K562 (cell line): ENCODE measurements at places on chromosomes 2 and 18. TPM values are rescaled to one million over a fixed set of nuclear protein-coding genes. Genes with fewer than 3 reads are reported as not detected.

Gene NTSR2
- not detected in 2 replicates for total RNA-seq

Gene TCF23
- total RNA-seq = not detected in 2 replicates

Gene MIB1
- total RNA-seq = 37.1 and 42.8 TPM in 2 replicates

Gene MATN3
- not detected in 2 replicates for total RNA-seq

DNA sequence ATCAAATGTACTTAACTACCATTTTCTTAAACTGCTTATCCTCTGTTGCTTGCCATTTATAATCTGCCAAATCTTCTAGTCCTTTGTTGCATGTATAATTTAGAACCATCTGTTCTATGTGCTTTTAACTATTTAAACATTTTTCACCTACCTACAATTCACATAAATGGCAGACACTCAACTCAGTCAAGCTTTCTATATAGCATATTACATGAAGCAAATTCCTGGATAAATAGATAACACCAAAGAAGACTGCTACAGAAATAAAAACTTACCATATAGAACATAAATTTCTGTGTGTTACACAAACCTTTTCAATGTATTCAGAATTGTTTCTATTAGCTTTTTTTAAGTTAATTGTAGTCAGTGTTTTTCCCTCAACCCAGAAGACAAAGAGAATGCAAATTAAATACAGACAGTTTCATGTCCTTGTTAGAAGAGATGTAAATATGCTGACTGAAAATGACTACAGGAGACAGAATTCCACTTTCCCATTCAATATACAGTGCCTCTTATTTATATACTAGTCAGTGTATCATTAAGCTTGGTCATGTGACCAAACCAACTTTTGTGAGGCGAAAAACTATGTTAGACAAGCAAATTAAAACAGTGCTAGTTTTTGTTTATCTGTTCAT is 2.6 kb downstream of the BAZ2B start:
- H3K27me3 ChIP-seq = no peaks in the 10 kb centered on the region
- peak overlapping the region; percentile 96 for H3K27ac ChIP-seq
- peak; percentile 52 for DNase-seq
- peaks cover 5% of the 10 kb centered on the region; the same call in 2 of the 3 replicates for H3K4me1 ChIP-seq

DNA sequence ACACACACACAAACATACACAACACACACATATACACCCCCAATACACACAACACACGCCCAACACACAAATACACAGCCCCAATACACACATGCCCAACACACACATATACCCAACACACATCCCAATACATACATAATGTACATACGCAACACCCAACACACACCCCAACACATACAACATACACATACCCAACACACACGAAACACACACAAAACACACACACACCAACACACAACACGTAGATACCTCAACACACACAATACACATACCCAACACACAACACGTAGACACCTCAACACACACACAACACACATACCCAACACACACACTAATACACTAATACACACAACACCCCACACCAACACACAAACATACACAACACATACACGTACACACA is 8.9 kb upstream of the STK25 start:
- no peak overlapping the region for H3K4me3 ChIP-seq
- no peak overlapping the region for H3K27ac ChIP-seq
- no peak for DNase-seq
- no peaks in the 10 kb centered on the region for H3K27me3 ChIP-seq

DNA sequence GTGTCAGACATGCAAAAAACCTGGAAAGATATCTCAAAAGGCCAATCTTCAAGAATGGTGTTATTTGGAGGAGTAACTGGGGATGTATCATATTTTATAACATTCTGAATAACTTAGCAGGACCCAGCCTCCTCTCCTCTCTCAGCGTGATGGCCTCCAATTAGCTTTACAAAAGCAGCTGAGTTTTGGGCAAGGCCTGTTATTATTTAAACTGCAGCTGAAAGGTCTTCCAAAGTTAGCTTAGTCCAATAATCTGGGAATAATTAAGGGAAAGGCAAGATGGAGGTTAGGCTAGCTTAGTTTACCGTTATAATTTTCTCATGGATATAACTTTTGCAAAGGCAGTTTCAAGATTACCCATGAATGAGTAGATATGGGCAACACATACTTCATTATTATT is 32.8 kb upstream of the MPPE1 start:
- H3K4me3 ChIP-seq = no peak overlapping the region

DNA sequence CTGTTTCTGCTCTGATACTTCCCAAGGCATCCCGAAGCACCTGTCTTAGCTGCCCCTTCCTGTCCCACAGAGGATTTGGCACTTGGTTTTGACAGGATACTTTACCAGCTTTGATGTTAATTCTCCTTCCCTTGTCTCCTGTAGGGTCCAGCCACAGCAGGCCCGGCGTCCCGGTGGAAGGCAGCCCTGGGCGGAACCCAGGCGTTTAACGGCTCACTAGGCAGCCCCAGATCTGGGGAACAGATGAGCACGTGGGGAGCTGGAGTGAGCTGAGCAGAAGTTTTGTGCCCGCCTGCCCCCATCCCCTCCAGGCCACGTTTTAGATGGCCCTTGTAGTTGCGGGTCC is 11.4 kb downstream of the ANKRD23 start:
- H3K27me3 ChIP-seq = no peaks in the 10 kb centered on the region
- no peak overlapping the region for H3K4me3 ChIP-seq
- peaks cover 75% of the 10 kb centered on the region for H3K36me3 ChIP-seq

- no peaks in the 10 kb centered on the region for H3K36me3 ChIP-seq
- no peak overlapping the region for H3K4me3 ChIP-seq
- H3K4me1 ChIP-seq = no peaks in the 10 kb centered on the region
- no peak for DNase-seq
- no peak overlapping the region for H3K27ac ChIP-seq
Observed at GRCh38 chr2:118123561-118124232, 35.4 kb downstream of the INSIG2 start.

DNA sequence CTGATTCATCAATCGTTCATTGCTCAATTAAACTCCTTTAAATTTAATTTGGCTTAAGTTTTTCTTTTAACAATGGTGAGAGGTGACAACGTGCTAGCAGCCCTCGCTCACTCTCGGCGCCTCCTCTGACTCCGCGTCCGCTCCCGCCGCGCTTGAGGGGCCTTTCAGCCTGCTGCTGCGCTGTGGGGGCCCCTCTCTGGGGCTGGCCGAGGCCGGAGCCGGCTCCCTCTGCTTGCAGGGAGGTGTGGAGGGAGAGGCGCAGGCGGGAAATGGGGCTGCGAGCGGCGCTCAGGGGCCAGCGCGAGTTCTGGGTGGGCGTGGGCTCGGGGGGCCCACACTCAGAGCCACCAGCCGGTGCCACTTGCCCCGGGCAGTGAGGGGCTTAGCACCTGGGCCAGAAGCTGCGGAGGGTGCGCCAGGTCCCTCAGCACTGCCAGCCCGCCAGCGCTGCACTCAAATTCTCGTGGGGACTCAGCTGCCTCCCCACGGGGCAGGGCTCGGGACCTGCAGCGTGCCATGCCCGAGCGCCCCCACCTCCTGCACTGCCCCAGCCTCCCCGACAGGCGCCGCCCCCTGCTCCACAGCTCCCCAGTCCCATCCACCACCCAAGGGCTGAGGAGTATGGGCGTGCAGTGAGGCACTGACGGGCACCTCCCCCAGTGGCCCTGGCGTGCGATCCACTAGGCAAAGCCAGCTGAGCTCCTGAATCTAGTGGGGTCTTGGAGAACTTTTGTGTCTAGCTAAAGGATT is 19.6 kb downstream of the ANKMY1 start:
- peaks cover 34% of the 10 kb centered on the region; the same call in 2 of the 3 replicates for H3K36me3 ChIP-seq
- no peak for DNase-seq
- H3K4me3 ChIP-seq = no peak overlapping the region
- no peak overlapping the region for H3K27ac ChIP-seq
- no peaks in the 10 kb centered on the region for H3K4me1 ChIP-seq

DNA sequence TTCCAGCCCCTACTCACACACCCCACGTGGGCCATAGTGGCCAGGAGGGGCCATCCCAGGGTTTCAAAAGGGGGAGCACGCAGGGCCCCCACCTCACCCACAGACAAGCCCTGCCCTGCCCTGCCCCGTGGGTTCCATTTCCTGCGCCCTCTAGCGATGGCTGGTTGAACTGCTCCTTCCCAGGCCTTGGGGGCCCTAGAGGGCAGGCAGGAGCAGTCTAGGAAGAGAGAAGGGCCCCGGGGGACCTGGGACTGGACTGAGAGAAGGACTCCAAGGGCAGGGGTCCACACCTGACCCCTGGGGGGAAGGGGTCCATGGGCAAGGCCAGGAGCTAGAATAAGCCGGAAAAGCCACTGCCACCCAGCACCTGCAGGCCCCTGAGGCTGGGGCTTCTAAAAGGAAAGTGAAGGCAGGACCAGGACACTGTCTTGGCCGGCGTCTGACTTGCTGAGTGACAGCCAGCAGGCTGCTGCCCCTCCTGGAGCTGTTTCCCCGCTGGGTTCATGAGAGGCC is 10.1 kb downstream of the CYP26B1 start:
- peak; percentile 77 for DNase-seq
- H3K27me3 ChIP-seq = peaks cover 29% of the 10 kb centered on the region
- H3K4me3 ChIP-seq = no peak overlapping the region

DNA sequence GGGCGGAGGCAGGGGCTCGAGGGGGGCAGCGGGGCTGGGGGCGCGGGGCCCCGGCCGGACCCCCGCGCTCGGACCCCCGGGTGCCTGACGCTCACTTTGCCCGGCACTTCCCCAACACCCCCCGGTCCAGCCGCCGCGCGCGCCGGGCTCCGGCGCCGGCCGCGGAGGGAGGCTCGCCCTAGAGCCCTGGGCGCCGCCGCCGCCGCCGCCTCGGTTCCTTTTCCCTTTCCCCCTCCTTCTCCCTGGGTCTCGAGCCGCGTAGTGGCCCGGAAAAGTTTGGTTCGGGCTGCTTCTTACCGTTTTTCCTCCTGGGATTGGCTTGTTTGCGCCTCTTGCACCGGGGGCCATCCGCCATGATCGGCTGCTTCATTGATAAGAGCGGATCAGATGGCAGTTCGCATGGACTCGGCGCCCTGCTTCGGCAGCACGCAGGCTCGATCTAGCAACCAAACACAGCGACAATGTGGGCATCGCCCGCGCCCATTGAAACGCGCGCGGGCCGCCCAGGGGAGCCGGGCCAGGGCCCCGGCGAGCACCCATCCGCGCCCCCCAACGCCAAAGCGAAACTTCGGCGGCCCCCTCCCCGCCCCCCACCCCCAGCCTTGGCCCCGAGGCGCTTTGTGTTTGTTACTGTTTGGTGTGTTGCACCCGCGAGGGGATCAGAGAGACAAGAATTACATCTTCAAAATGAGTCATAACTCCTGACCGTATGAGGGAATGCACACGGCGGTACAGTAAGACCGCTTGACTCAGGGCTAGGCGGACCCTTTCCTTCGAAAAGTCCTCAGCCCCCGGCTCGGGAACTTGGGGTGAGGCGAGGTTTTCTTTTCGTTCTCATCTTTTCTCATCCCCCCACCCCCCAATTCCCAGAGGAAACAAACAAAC is 2.7 kb downstream of the ZEB2 start:
- peaks cover 38% of the 10 kb centered on the region for H3K4me1 ChIP-seq
- peak overlapping the region; percentile 91 for H3K4me3 ChIP-seq
- peak; percentile 52 for DNase-seq
- H3K36me3 ChIP-seq = peaks cover 40% of the 10 kb centered on the region
- H3K27ac ChIP-seq = peak overlapping the region; percentile 95

DNA sequence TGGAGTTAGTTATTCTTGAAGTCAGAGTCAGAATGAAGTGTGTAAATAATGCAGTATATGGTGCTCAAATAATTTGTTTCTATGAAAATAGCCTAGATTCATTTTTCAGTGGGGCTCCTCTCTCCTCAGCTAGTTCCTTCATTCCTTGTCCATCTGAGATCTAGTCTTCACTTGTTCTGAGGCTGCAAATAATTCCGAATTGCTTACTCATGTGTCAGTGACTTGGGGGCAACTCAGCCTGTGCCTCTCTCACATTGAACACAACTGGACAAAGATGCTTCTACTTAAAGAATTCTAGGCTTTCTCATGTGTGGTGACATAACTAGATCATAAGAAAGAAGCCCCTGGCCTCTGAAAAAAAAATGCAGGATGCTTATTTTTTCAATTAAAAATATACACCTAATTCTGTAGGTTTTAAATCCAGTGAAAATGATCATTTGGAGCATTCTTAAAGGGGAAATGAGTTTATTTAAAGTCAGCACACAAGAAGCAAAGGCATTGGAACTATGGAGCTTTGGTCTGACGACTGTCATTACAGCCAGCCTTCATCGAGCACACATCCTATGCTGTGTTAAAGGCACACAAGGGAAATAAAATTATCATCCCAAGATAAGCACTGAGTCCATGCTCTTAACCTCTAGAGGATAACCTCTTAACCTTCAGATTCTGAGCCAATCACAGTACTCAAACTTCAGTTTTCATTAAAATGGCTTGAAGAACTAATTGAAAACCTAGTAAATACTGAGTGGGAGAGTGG is 24.8 kb upstream of the SCN7A start:
- H3K27me3 ChIP-seq = no peaks in the 10 kb centered on the region
- DNase-seq = no peak
- no peaks in the 10 kb centered on the region for H3K36me3 ChIP-seq
- no peak overlapping the region for H3K27ac ChIP-seq

DNA sequence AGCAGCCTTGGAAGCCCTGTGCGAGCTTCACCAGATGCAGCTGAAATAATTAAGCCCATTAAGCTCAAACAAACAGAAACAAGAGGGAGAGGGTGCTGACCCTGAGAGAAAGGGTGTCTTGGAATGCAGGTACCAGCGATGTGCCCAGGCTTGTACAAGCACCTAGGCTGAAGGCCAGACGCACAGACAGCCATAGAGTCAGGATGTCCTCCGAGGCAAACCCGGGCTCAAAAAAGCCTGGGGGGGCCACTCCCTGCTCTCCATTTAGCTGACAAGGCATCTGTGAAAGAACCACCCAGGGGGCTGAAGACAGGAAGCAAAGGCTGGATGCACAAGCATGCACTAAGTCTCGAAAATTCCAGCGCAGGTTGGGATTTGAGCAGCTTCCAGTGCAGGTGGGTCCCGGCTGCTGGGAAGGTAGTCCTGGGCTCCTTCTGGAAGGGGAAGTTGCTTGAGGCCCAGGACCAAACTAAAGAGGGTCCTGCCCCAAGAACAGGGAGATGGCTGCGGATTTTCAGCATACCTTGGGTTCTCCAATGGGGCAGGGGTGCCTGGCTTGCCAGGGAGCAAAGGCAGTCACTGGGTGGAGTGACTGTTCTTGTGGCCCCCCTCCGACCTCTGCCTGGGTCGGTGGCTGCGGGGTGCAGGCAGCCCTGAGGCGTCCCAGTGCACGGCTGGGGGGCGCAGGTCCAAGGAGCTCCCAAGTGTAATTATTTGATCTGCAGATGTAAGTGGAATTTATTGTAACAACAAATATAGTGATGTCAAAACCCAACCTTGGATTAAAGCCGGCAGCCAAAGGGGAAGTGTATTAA is 5.9 kb downstream of the GBX2 start:
- H3K27me3 ChIP-seq = peaks cover 34% of the 10 kb centered on the region
- H3K4me1 ChIP-seq = peaks cover 15% of the 10 kb centered on the region
- no peak overlapping the region for H3K4me3 ChIP-seq
- no peaks in the 10 kb centered on the region for H3K36me3 ChIP-seq

DNA sequence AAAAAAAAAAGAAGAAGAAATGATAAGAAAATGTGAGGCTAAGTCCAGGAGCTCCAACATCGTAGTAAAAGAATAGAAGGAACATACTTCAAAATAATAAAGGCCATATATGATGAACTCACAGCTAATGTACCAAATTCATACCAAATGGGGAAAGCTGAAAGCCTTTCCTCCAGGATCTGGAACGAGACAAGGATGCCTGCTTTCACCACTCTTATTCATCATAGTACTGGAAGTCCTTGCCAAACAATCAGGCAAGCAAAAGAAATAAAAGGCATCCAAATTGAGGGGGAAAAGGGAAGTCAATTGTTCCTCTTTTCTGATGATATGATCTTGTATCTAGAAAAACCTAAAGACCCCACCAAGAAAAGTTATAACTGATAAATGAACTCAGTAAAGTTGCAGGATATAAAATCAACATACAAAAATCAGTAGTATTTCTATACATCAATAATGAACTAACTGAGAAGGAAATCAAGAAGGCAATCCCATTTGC is 170.6 kb downstream of the METTL4 start:
- no peak overlapping the region for H3K27ac ChIP-seq
- no peaks in the 10 kb centered on the region for H3K4me1 ChIP-seq
- no peak for DNase-seq
- H3K36me3 ChIP-seq = no peaks in the 10 kb centered on the region
- no peak overlapping the region for H3K4me3 ChIP-seq
- H3K27me3 ChIP-seq = no peaks in the 10 kb centered on the region; the same call in 1 of the 2 replicates
